ENCODE measurements at places on chromosomes 16 and 17.

- no peak for DNase-seq
Measured at GRCh38 chr16:30839523-30840227, 52.7 kb upstream of the ZNF629 start.

GRCh38 chr16:73389085-73389484 is 341.2 kb upstream of the ZFHX3 start:
- no peak for DNase-seq

- no peak for DNase-seq
Measured at GRCh38 chr16:57512296-57513001, 23.9 kb downstream of the CCDC102A start.

DNA sequence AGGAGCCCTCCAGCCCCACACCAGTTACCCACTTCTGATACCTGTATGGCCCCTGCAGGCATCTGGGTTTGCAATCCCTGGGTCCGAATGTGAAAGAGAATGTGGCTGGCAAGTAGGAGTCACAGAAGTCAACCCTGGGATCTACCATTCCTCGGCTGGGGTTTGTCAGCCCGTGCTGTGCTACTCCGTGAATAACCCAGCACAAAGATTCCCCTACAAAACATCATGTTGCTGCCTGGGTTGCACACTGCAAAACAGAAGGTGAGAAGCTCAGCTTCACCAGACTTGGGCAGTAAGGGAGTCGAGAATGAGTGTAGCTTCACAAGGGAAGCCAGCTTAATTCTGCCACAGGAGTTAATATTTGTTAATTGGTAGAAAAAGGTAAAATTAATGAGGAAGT is 137.1 kb downstream of the ZFHX3 start:
- DNase-seq: no peak

DNA sequence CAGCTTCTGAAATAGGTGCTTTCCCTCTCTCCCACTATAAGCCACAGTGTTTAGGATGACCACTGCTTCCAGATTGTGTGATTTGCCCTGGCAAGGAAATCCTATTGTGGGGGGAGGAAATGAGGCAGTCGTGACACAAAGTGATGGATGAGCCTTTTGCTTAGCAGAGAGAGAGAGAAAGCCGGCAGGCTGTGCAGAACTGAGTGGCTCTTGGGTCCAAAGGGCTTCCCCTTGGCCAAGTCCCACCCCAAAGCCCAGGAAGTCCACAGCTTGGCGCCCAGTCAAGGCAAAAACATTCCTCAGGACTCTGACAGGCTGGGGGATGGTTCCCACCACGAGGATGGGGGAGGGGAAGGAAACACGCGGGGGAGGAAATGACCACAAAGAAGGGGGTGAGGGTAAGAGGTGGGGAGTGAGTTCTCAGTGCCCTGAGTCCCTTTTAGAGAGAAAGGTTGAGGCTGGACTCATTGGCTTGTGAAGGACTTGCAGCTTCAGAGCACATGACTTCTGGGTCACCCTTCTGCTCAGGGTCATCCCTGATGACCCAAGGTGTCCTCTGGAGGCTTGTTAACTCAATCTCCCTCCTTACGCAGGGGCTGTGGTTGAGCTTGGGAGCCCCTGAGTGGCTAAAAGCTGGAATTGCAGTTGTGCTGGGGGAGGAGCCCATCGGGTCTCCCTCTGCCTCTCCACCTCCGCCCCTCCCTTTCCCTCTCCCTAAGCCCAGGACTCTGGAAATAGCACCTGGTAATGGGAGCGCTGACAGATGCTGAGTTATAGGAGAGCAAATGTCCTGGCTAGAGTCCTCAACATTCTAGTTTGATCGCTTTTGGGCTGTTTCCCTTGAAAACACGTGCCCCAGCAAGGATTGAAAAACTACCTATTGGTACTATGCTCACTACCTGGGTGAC is 10.3 kb upstream of the MSL1 start:
- DNase-seq: peak; percentile 95

DNA sequence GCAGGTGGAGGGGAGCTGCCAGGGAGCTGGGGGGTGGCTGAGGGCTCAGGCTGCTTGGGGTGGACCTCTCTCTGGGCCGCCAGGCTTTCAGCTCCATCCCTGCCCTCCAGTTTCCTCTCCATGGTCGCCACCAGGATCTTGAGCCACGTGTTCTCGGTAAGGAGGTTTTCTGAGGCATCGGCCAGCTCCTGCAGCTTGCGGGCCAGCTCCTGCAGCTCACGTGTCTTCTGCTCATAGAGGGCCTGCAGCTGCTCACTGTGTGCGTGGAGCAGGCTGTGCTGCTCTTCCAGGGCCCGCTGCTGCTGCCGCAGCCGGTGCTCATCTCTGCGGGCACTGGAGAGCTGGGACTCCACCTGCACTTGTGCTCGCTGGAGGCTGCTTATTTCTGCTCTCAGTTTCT is 11.0 kb downstream of the SNN start:
- DNase-seq: no peak
